ENCODE measurements at places on chromosomes 4 and X.

GRCh38 chr4:4851081-4851480 lies 8.4 kb upstream of the MSX1 start:
- no peak for DNase-seq

DNA sequence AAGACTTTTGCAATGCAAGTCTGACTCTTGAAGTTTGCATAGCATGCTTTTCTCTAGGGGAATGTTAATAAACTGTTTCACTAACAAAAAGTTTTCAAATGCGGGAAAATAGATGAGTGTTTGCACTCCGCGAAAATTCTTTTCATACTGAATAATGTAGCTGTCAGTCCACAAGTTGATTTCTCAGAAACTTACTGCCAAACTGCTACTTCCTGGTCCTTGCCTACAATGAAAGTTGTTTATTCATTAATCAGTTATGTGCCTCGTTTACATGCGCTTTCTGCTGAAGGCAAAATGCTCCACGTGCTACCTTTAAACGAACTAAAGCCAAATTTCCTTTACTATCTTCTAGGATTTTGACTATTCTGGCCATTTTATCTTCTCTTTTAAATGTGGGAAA lies 166.2 kb downstream of the MAGEB17 start:
- DNase-seq: no peak

GRCh38 chr4:121062521-121062920 lies 9.8 kb downstream of the NDNF start:
- DNase-seq: no peak

- DNase-seq: no peak
Measured at GRCh38 chr4:7435471-7436061, 836 bp upstream of the PSAPL1 start.

DNA sequence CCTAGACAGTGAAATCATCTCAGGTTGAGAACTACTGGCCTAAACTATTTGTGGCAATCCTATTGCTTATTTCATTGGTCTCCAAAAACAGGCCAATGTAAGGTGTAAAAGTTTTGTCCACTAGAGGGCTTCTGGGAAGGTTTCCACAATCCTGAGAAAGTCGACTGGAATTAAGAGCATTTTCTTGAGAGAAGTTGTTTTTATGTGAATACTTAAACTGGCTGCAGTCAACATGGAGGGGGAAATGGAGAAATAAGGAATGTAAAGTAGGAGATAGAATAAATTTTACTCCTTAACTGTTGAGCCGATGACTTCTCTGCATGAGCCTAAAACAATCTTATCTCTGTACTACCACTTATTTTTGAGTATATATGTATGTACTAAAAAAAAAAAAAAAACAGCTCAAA lies 11.0 kb upstream of the EIF4E start:
- no peak for DNase-seq

DNA sequence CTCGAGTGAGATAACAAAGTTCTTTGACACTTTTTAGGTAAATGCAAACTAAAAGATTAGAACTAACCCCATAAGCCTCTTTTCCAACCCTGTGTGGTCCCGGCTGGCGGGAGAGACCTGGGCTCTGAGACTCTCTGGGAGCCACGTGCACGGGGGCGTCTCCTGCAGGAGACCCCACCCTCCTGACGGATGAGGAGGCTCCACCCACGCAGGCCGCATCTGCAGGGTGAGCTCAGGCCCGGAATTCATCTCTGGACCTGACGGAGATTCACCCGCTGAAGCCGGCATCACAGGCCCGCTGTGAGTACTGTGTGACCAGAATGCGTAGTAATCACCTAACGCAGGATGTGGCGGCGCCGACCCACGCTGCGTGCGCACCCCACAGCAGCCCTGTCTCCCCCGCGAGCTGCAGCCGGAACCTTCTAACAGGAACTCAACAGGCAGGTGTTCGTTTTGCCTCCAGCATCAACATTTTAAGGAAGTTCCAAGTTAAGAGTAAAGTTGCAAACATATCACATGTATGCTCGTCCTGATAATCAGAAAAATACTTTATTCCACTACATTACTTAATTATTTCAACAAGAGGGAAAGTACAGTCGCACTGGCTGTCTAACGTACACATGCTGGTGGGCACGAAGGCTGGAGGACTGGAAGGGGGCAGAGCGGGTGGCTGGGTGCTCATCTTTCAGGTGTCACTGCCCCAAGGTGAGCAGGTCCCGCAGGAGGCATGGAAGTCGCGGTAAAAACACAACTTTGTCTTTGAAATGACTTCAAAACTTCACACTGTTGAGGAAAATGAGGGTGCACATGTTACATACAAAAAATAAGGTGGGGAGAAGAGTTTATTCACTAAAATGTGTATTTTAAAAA lies 44.5 kb downstream of the FGFRL1 start:
- DNase-seq: peak; percentile 65

DNA sequence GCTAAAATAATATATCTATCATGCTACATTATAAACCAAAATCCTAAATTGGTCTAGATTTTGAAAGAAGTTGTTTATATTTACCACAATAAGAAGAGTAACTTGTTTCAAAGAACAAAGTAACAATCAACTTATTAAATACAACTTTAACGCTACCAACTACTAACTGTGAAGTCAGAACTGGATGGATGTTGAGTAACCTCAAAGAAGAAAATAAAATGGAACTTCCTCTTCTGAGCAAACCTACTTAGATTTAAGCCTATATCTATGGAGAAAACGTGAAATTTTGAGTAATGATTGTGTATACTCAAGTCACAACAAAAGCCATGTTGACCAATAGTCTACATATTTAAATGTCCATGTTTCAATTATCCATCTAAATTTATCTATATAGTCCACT lies 25.7 kb downstream of the SH3RF1 start:
- DNase-seq: no peak

DNA sequence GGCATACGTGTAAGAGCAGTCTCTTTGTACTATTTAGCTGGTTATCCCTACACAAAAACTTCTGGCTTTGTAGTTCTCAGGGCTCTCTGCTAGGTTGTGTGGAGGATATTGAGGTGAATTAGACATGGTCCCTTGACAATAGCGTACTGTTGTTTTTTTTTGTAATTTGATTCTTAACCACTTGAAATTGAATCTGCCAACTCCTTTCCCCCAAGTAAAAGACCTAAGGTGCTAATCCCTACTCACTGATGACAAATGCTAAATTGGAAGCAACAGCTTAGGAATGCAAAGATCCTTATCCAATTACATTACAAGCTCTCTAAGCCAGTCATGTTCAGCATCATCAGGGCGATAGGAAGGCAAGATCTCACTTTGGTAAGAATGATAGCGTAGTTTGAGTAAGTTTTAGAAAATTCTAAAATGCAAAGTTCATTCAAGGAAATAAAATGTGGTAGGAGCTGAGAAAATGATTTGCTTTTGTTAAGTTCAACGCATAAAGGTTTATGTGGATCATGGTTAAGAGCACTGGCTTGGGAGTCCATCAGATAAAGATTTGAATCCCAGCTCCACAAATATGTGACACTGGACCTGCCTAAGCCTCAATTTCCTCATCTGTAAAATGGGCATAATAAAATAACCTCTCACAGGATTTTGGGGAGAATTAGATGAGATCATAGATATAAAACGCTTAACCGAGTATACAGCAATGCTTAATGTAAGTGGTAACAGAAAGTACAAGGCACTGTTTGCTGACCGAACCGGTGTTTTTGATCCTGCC lies 39.3 kb downstream of the DOCK11 start:
- DNase-seq: no peak

DNA sequence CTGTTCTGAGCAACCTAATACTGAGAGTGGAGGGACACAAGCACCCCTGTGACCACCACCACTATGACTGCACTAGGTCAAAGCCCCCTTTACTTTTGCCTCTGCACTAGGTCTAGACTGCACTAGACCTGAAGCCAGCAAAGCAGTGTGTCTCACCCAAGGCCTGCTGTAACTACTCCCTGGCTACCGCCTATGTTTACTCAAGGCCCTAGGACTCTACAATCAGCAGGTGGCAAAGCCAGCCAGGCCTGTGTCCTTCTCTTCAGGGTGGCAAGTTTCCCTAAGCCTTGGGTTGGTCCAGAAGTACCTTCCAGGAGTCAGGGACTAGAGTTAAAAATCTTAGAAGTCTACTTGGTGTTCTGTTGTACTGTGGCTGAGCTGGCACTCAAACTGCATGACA lies 15.9 kb downstream of the RAB33B start:
- no peak for DNase-seq
